ENCODE measurements at places on chromosomes 1 and 21.

DNA sequence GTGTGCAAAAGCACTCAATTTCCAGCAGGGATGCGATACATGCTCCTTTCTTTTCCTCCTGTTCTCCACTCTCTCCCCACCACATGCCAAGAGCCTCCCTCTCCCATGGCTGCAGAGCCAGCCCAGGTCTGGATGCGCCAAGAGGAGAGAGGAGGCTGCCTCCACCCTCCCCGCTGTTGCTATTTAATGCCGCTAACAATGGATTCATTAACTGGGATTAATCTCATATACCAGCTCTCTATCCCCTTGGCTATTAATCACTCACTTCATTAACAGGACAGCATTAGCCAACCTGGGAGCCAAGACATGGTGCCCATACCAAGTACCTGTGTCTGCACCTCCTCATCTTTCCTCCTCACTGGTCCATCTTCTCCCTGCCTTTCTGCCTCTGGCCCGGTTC, 49.1 kb upstream of the SCMH1 start:
- DNase-seq = no peak

- no peak for DNase-seq
Observed at GRCh38 chr1:191752342-191752741, 405.9 kb upstream of the RGS18 start.

GRCh38 chr1:96918406-96918805, 196.8 kb downstream of the PTBP2 start:
- no peak for DNase-seq

DNA sequence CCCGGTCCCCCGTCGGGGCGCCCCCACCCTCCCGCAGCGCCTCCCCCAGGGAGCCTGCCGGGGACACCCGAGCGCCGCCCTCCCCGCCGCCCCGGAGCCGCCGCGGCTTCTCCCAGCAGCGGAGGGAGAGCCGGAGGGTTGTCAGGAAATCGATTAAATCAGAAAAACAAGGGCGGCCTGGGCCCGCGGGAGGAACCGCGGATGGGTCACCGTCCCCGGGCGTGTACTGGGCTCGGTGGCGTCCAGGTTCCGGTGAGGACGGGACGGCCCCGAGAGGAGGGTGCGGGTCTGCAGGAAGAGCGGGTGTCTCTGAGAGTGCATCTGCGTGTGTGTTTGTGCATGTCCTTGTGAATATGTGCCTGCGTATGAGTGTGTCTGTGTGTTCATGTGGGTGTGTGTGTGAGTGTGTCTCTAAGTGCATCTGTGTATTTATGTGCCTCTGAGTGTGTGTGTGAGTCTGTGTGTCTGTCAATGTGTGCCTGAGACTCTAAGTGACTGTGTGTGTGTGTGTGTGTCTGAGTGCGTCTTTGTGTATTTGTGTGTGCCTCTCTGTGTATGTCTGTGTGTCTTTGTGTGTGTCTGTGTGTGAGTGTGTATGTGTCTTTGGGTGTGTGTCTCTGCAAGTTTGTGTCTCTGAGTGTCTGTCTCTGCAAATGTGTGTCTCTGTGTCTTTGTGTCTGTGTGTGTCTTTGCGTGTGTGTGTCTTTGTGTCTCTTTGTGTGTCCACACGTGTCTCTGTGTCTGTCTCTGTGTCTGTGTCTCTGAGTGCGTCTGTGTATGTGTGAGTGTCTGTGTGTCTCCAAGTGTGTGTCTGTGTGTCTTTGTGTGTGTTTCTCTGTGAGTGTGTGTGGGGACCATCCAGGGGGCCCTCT, 1.1 kb downstream of the SPSB1 start:
- no peak for DNase-seq

GRCh38 chr21:32966120-32966519, 59.6 kb upstream of the OLIG2 start:
- no peak for DNase-seq

- no peak for DNase-seq
Observed at GRCh38 chr1:231236208-231236591, 4.8 kb upstream of the GNPAT start.

GRCh38 chr1:62654744-62655143, 33.4 kb downstream of the DOCK7 start:
- no peak for DNase-seq

- DNase-seq = no peak
Observed at GRCh38 chr1:205666372-205667166, 13.7 kb downstream of the SLC45A3 start.

DNA sequence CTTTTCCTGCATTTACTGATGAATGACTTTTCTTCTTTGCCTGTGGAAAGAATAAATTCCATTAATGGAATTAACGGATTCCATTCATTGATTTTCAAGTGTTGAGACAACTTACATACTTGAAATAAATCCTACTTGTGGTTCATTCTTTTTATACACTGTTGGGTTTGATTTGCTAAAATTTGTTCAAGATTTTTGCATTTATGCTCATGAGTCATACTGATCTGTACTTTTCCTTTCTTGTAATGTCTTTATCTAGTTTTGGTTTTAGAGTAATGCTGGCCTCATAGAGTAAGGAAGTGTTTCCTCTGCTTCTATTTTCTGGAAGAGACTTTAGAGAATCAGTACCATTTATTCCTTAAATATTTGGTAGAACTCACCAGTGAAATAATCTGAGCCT, 14.4 kb downstream of the UROD start:
- no peak for DNase-seq

DNA sequence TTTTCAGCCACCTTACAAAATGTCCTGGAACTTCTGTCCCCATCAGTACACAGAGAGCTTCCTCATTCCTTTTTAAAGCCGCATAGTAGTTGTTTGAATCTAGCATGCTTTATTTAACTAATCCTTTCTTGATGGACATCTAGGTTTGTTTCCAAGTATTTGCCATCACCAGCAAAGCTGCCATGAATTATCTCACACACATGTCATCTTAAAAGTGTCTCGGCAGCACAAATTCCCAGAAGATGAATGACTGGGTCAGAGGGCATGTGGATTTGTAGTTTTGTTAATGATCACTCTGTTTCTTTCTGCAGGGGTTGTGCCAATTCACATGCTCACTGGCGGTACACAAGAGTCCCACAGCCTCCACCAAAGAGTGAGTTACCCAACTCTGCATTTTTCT, 68.3 kb downstream of the CLIC6 start:
- DNase-seq = no peak

GRCh38 chr1:21379571-21379970, 60.4 kb upstream of the NBPF3 start:
- DNase-seq = no peak

GRCh38 chr1:84724128-84724860, 34.0 kb upstream of the SSX2IP start:
- DNase-seq = no peak

GRCh38 chr1:207284209-207284897, 37.1 kb upstream of the CD55 start:
- DNase-seq = no peak

- DNase-seq = no peak
Observed at GRCh38 chr21:44801468-44802395, at the start of gene UBE2G2. UBE2G2 (minus strand) TSS chr21:44801820; CDS start chr21:44801748, 72 bp downstream.

DNA sequence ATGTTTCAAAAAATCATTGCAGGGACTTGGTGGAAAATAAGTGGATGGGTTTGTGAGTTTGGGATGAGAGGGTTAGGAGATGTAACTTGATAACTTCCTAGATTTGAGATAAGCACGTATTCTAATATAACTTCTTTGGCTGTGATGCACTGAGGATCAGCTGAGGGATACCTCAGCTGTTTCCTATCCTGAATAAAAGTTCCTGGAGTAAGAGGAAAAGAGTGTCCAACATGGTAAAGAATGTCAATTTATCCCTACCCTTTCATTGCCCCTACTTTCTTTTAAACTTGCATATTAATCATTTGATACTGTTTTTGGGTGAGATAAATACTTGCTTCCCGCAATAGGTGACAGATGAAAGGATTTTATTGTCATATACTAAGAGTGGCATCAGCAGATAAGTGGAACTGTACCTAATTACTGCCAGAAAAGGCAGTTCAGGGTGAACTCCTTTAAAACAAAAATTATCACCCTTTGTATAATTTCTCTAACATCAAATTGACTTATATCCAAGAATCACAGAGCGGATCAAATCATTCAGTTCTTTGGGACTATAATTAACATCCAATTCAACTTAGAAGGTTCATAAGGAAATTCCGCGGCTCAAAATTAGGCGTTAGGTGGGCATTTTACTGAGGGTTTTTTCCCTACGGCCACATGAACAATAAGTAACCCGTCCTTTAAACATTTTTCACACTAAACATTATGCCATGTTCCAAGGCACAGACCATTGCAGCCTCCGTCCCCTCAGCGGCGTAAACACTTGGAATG, 1.4 kb upstream of the SUCO start:
- DNase-seq = no peak

GRCh38 chr21:15219039-15219438, 154.2 kb upstream of the NRIP1 start:
- DNase-seq = no peak

GRCh38 chr21:34091607-34092006, 18.2 kb downstream of the MRPS6 start:
- DNase-seq = no peak

- no peak for DNase-seq
Observed at GRCh38 chr1:206715120-206715519, 30.4 kb downstream of the MAPKAPK2 start.

- DNase-seq = no peak
Observed at GRCh38 chr1:243254233-243254926, 701 bp downstream of the CEP170 start.

DNA sequence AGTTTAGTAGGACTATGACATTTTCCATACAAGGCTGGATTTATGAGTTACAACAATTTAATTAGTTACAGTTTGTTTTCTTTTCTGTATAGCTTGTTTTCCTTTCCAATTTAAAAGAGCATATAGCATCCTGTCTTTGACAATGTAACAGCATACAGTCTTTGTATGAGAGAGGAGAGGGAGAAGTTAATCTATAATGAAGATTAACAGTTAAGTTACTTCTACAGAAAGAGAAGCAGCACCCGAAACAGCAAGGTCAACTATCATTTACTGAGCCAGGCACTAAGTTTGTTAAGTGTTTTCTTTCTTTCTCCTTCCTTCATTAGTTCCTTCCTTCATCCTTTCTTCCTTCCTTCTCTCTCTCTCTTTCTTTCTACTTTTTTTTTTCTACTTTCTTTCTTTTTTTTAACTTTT, 52.3 kb upstream of the RAB4A start:
- DNase-seq = no peak

GRCh38 chr1:16318555-16318954, 33.7 kb downstream of the FBXO42 start:
- DNase-seq = no peak

DNA sequence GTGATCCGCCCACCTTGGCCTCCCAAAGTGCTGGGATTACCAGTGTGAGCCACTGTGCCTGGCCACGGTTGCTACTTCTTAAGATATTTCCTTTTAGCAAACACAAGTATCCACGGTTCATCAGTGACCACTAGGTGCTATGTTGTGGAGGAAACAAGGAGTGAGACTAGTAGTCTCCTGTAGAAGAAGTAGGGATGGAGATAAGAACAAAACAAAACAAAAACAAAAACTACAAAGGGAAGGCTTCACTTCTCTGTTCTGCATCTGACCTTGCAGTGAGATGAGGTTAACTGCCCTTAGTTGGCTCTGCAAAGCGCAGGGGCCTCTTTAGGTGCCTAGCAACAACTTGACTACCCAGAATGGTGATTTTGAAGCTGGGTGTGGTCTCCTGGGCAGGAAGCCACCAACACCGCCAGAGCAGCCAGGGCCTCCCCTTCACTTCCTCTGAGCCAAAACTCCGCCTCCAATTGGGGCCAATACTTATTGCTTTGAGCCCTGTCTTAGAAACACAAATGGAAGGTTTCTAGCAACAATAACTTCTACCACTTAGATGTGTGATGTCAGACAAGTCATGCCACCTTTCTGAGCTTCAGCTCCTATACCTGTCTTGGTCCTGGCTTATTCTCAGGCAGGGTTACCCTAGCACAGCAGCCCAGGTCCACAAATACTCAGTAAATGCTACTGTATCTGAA, 12.8 kb upstream of the CDC42 start:
- DNase-seq = peak; percentile 74

GRCh38 chr1:66505671-66506392, 28.1 kb upstream of the SGIP1 start:
- DNase-seq = no peak

GRCh38 chr1:41681331-41682098, 197.0 kb upstream of the EDN2 start:
- peak; percentile 50 for DNase-seq

- DNase-seq = no peak
Observed at GRCh38 chr1:230375147-230375546, 51.0 kb downstream of the PGBD5 start.

Data from HFF-Myc (cell line).